Epithelial cell of alveolus of lung (primary cell): ENCODE measurements at places on chromosomes 3 and 15. TPM values are rescaled to one million over a fixed set of nuclear protein-coding genes. Genes with fewer than 3 reads are reported as not detected.

MYRIP gene
- 0.24 TPM in 1 of 2 replicates, not detected in the other for total RNA-seq

CRYGS gene
- total RNA-seq: 0.88 and 1.0 TPM in 2 replicates

GABRB3 gene
- 1.2 and 3.3 TPM in 2 replicates for total RNA-seq

CMTM7 gene
- total RNA-seq: 15.0 TPM in 2 replicates

CHST13 gene
- not detected in 2 replicates for total RNA-seq

P3H2 gene
- total RNA-seq: 1.4 and 8.1 TPM in 2 replicates

TMC3 gene
- total RNA-seq: not detected in 2 replicates

GOLGA6D gene
- total RNA-seq: not detected in 2 replicates

MFAP1 gene
- 21.1 and 27.1 TPM in 2 replicates for total RNA-seq

CHDH gene
- under 0.01 TPM in 2 replicates for total RNA-seq

NR1I2 gene
- total RNA-seq: not detected in 2 replicates

MBD4 gene
- total RNA-seq: 16.9 and 45.4 TPM in 2 replicates

EDEM1 gene
- 56.4 and 72.1 TPM in 2 replicates for total RNA-seq

NPAP1 gene
- not detected in 2 replicates for total RNA-seq

MUC20 gene
- total RNA-seq: 0.24 and 0.52 TPM in 2 replicates

PCOLCE2 gene
- total RNA-seq: 1.6 and 2.6 TPM in 2 replicates

EBLN2 gene
- total RNA-seq: 1.2 and 2.7 TPM in 2 replicates

GPR27 gene
- total RNA-seq: not detected in 2 replicates

ZNF106 gene
- 26.1 and 32.2 TPM in 2 replicates for total RNA-seq

PLCH1 gene
- total RNA-seq: under 0.01 and 0.08 TPM in 2 replicates

UBAP1L gene
- 0.26 and 2.5 TPM in 2 replicates for total RNA-seq

GRIP2 gene
- total RNA-seq: under 0.01 TPM in 1 of 2 replicates, not detected in the other

IL20RB gene
- total RNA-seq: 1.8 and 1.9 TPM in 2 replicates

CHCHD4 gene
- 13.4 and 17.7 TPM in 2 replicates for total RNA-seq

RMDN3 gene
- 20.5 and 21.7 TPM in 2 replicates for total RNA-seq

RPL14 gene
- total RNA-seq: 422 and 828 TPM in 2 replicates

MAGEL2 gene
- total RNA-seq: 0.52 and 4.5 TPM in 2 replicates

ZNF662 gene
- 1.3 and 3.0 TPM in 2 replicates for total RNA-seq

PLA2G4E gene
- not detected in 2 replicates for total RNA-seq

TIMP4 gene
- total RNA-seq: 4.9 and 15.6 TPM in 2 replicates

CRYBG3 gene
- 8.4 and 46.9 TPM in 2 replicates for total RNA-seq

GRK7 gene
- under 0.01 TPM in 1 of 2 replicates, not detected in the other for total RNA-seq

GP5 gene
- total RNA-seq: 0.24 TPM in 1 of 2 replicates, not detected in the other

HACL1 gene
- 15.1 and 18.7 TPM in 2 replicates for total RNA-seq

UNC13C gene
- total RNA-seq: not detected in 2 replicates

TM4SF18 gene
- total RNA-seq: 0.56 and 2.2 TPM in 2 replicates

ANKRD63 gene
- total RNA-seq: not detected in 2 replicates

RNF111 gene
- total RNA-seq: 9.2 and 26.2 TPM in 2 replicates

SMAD6 gene
- total RNA-seq: 5.3 and 18.4 TPM in 2 replicates

CMTM8 gene
- 2.2 and 3.3 TPM in 2 replicates for total RNA-seq

FRG2C gene
- not detected in 2 replicates for total RNA-seq

NAALADL2 gene
- 2.4 and 4.4 TPM in 2 replicates for total RNA-seq

CRABP1 gene
- not detected in 2 replicates for total RNA-seq

NEK10 gene
- 0.52 TPM in 1 of 2 replicates, not detected in the other for total RNA-seq

SCAPER gene
- 6.7 and 7.6 TPM in 2 replicates for total RNA-seq

GOLGA6L7 gene
- not detected in 2 replicates for total RNA-seq

KCNMB3 gene
- total RNA-seq: under 0.01 and 1.4 TPM in 2 replicates

CSTA gene
- 0.88 and 2.1 TPM in 2 replicates for total RNA-seq

CCR9 gene
- total RNA-seq: not detected in 2 replicates

EPHA6 gene
- total RNA-seq: not detected in 2 replicates

AADAC gene
- total RNA-seq: 1.3 TPM in 1 of 2 replicates, not detected in the other

ROPN1 gene
- not detected in 2 replicates for total RNA-seq
